Activated T-helper 1 cell treated with anti-CD3 and anti-CD28 coated beads, Interleukin-2, amount 50 U/mL, for 16 hours (primary cell): ENCODE measurements at places on chromosomes 13 and 19.

GRCh38 chr13:99395436-99395835 is 88.2 kb upstream of the GPR183 start:
- DNase-seq: no peak

- DNase-seq: no peak
These were observed 204.3 kb downstream of the DNAJC15 start for GRCh38 chr13:43227721-43228120.

- no peak for DNase-seq
These were observed 10.6 kb downstream of the CAPN12 start for GRCh38 chr19:38733493-38734175.

DNA sequence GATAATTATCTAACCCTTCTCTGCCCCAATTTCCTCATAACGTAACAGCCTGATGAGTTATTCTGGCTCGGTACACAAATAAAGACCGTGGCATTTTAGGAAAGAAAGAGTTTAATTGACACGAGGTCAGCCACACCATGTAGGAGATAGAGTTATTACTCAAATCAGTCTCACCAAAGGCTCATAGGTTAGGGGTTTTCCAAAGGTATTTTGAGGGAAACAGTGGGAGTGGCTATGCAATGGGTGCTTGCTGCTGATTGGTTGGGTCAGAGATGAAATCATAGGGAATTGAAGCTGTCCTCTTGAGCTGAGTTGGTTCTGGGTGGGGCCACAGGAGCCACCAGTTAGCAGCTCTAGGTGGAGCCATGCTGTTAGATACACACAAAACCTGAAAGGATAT is 137.5 kb downstream of the FREM2 start:
- no peak for DNase-seq

DNA sequence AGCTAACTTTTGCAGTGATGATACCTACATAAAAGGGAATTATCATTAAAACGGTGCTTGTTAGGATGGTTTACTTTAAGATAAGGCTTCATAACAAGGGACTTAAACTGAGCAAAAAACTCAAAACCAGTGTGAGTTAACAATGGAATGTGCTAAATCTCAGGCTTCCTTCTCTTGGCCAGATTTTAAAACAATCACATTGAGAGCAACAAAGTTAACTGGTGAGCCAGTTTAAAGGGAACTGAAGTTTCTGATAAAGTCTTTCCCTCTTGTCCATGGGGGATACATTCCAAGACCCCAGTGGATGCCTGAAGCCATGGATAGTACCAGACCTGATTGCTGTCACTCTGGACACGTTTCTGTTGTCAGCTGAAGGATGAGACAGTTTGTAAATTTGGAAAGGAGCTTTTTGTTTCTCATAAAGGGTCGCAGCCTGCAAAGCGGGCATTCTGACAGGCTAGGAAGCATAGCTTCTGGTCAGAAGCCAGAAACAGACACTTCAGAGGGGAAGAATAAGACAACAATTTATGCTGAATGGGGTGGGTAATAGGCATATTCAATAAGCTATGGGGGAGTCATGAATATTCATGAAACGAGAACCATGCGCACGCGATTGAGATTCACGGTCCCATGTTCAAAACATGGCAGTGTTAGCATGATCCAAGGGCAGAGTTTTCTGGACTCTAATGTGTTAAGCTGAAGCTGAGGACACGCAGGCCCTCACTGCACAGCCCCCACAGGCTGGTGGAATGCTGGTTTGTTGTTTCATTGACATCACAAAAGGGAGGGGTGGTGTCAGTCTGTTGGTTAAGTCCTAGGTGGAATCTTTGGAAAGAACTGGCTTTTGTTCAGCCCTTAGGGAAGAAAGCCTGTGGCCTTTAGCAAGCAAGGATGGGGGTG is 150.6 kb upstream of the RNF113B start:
- no peak for DNase-seq

- no peak for DNase-seq
These were observed 30.8 kb downstream of the DNAJC3 start for GRCh38 chr13:95707442-95708390.

- DNase-seq: no peak
These were observed 218.1 kb upstream of the OBI1 start for GRCh38 chr13:78876915-78877549.

DNA sequence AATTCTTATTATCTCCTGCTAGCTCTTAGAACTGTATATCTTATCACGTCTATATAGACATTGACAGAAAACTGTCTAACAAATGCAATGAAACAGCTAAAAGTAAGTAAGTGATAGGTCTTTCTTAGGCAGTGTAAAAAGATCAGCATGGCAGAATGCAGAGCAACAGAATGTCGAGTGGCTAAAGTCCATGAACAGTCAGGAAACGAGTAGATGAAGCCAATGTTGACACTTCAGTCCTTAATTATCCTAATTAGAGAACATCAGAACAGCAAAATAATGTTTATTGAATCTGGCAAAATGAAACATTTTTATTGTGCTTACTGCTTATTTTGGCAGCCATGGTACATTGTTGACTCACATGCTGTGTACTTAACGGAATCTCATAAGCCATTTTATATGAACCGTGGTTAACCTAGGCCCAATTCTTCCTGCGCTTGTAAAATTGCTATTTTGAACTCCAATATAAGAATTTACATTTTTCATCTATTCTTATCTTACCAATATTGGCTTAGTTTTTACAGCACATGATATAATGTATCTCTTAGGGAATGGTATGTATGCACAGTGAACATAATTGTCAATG is 748.1 kb downstream of the DACH1 start:
- DNase-seq: no peak

DNA sequence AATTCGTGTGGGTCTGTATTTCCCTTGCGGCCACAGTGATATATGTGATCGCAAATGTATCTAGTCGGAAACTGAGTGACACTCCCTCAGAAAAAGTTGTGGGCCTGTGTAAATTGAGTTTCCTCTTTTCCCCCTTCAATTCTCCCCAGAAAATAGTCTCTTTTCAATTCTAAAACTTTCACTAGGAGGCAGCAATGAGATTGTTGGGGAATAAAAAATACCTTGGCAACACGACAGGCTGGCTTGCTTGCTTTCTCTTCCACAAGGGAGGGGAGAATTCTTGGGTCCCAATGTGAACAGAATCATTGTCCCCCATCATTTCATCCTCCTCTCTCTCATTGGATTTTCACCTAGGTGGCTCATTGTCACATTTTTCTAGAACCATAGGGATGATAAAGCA is 3.7 kb upstream of the SOX21 start:
- DNase-seq: no peak

DNA sequence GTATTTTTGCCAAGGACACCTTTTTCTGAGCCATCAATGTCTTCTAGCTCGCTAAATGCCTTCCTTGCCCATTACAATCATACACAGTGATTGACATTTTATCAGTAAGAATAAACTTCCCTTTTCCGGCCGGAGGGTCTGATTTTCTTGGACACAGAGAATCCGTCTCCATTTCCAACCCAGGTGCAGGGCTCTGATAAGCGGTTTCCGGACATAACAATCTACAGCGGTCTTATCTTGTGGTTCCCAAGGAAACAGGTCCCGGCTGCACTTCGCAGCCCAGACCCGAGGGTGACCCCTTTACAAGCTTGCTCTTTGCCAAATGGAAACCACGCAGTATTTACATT is 5.1 kb upstream of the ZNF77 start:
- DNase-seq: no peak

DNA sequence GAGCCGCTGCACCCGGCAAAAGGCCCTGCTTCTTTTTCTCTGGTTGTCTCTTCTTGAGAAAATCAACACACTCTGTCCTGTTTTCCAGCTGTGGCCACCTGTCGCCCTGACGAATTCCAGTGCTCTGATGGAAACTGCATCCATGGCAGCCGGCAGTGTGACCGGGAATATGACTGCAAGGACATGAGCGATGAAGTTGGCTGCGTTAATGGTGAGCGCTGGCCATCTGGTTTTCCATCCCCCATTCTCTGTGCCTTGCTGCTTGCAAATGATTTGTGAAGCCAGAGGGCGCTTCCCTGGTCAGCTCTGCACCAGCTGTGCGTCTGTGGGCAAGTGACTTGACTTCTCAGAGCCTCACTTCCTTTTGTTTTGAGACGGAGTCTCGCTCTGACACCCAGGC is 17.2 kb downstream of the LDLR start:
- DNase-seq: no peak
